ENCODE measurements at places on chromosomes 5 and 9.

- no peak for DNase-seq
Observed at GRCh38 chr9:18865542-18865941, 167.5 kb downstream of the SAXO1 start.

DNA sequence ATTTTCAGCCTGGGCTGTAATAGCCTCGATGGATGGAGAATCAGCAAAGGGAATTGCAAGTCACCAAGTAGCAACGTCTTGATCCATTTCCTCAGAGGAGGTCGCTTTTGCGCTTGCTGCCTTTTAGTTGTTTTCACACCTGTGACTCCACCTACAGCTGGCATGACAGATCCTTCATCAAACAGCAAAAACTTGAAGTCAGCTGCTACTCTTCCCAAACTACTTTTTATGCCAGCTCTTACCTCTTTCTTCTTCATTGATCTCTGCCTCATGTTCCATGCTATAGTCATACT is 107.7 kb downstream of the MAT2B start:
- no peak for DNase-seq

DNA sequence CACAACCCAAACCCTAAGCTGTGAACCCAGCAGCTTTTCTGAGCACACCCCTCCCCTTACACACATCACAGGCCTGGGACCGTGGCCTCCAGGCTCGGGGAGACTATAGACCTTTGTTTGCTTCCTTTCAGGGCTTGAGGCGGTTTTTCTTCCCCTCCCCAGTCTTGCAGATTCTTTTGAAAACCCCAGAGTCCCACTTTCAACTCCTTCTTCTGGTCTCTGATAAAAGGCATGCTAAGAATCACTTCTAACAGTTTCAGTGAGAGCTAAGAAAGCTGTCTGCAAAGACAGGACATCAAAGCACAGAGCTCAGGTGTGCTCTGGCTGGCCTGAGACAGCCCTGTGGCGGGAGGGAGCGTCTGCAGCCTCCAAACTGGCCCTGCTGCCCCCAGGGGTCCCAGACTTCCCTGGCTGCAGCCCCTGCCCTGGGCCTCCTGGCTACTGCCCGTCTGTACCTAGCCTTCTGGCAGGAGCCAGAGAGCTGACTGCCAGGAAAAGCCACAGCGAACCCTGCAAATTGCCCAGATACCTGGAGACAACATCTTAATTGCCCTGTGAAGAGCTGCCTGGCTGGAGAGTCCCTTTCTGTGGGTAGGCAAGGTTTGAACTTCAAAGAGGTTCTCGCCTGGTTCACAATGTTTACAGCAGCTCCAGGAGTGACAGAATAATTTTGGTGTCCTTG is 138.9 kb downstream of the GADD45G start:
- DNase-seq = no peak

DNA sequence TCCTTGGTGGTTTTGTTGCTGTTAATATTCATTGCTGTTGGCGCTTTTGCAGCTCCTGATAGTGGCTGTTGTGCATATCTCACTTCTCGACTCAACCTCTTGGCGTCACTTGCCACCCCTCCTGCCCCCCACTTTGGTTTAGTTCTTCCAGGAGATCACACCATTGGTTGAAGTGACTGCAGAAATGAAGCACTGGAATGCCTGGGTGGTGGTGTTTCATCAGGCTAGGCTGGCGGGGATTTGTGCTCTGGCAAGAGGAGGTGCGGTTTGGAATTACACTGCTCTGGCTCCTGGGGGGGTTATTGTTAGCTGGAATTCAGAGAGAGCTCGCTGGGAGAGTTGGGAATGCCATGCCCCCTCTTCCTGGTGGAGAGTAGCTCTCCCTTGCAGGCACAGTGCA is 11.5 kb downstream of the PRRC2B start:
- no peak for DNase-seq

GRCh38 chr5:177353093-177353492 is 1.6 kb upstream of the LMAN2 start:
- no peak for DNase-seq

- no peak for DNase-seq
Observed at GRCh38 chr5:132799392-132799791, 13.7 kb upstream of the SOWAHA start.

GRCh38 chr5:91271999-91272398 is 111.1 kb downstream of the ARRDC3 start:
- DNase-seq = no peak

- no peak for DNase-seq
Observed at GRCh38 chr9:672851-673250, 168.6 kb upstream of the DMRT1 start.

- DNase-seq = no peak
Observed at GRCh38 chr9:114003351-114003750, 74.7 kb downstream of the AMBP start.

DNA sequence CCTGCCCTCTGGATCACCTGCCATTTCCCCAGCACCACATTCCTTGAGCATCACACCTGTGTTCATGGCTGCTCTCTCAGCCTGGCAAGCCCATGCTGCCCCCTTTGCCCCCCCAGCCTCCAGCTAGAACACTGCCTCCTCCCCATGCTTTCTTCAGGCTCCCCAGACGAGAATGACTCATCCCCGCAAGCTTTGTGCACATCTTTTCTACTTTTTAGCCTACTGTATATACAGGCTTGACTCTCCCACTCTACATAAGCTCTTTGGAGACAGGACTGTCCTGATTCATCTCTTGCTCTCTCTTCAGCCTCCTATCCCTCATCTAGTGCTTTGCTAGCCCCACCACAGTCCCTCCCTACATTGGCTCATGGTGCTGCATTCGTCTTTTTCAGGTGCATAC is 19.9 kb upstream of the GLIPR2 start:
- no peak for DNase-seq

GRCh38 chr9:20579524-20580314 is 42.6 kb downstream of the MLLT3 start:
- no peak for DNase-seq

- DNase-seq = no peak
Observed at GRCh38 chr9:137308057-137308619, 6.1 kb upstream of the NRARP start.

- DNase-seq = no peak
Observed at GRCh38 chr9:109520475-109521132, 22.5 kb upstream of the PTPN3 start.

GRCh38 chr9:126357074-126357473 is 30.4 kb downstream of the MVB12B start:
- DNase-seq = no peak

- DNase-seq = no peak
Observed at GRCh38 chr5:174414315-174414710, 310.1 kb upstream of the MSX2 start.
